ENCODE measurements at places on chromosomes 1 and 21. TPM values are rescaled to one million over a fixed set of nuclear protein-coding genes. Genes with fewer than 3 reads are reported as not detected.
A peak's percentile ranks its signal among the peaks of the same experiment; 100 is the strongest.

- DNase-seq = no peak
Measured at GRCh38 chr1:23515905-23516304, 15.1 kb downstream of the E2F2 start.

GRCh38 chr1:230176871-230177411, 109.9 kb downstream of the GALNT2 start:
- DNase-seq = no peak

GRCh38 chr1:230160957-230161771, 94.1 kb downstream of the GALNT2 start:
- no peak for DNase-seq

GRCh38 chr1:229124520-229125124, 146.3 kb upstream of the RAB4A start:
- DNase-seq = peak; percentile 70

DNA sequence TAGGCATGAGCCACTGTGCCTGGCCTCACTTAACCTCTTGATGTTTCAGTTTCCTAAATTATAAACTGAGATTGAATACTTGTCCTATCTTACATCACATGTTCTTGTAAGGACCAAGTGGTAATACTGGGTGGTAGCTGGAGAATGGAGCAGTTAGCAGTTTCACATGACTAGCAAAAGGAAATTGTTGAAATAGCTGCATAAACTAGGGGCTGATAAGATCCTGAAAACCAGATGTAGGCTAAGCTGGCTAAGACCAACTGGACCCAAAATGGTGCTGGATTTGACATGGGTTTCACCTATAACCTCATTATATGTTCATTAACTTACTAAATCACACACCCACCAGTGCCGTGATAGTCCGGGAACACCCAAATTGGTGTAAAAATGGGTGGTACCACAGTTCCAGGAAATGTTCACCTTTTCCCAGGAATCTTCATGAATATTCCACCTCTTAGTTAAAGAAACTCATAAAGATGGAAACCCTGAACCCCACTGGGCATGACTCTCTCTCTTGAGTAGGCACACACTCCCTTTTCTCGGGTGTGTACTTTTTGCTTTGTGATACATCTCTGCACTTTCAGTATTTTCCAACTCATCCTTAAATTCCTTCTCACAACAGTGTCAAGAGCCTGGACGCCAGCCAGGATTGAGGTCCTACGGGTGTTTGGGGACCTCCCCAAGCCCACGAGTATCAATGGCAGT, at the start of gene PAPPA2:
TSS of gene PAPPA2 (plus strand) at position 502 of the 705 bp plus-strand sequence. CDS start 93,148 bp downstream, outside the sequence.
- DNase-seq = no peak

DNA sequence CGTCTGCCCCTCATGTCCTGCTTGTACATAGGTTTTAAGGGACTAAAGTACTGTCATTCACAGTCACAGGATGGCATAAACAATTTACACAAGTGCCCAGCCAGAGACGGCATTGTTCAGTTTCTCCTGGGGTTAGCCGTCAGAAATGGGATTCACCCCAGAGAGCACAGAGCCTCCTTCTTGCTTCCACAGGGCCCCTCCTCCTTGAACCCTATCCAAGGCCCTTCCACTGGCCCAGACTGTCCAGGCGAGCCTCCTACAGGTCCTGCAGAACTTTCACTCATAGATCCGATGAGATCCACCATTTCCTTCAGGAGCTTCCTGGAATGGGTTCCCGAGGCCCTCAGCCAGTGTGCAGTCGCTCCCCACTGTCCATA, 10.0 kb downstream of the AVPR1B start:
- no peak for DNase-seq

- no peak for DNase-seq
Measured at GRCh38 chr1:165354739-165355138, 1.8 kb downstream of the LMX1A start.

DNA sequence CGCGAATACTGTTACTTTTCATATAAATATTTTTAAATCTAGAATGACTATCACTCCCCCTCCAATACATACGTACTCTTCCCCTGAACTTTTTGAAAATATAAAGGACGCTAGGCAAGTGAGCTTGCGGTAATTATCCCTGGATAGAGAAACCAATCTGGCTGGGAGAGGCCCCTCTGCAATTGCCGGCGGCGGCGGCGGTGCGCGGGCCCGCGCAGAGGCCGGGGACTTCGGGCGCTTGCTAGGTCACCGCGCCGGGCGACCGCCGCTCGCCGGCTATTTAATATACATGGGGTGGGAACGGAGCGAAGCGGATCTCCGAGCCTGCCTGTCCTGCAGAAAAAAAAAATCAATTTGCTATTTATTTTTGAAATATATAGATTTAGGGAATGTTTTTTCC, 416.3 kb upstream of the ESRRG start:
- DNase-seq = no peak

GRCh38 chr1:169999331-169999741, 75.2 kb downstream of the KIFAP3 start:
- DNase-seq = no peak

GRCh38 chr1:181801617-181802016, 259.9 kb downstream of the ZNF648 start:
- no peak for DNase-seq

- peak; percentile 87 for DNase-seq
Measured at GRCh38 chr1:204431310-204432184, 19.9 kb upstream of the PPP1R15B start.

GRCh38 chr1:242454262-242455051, 70.0 kb downstream of the PLD5 start:
- peak; percentile 32 for DNase-seq

DNA sequence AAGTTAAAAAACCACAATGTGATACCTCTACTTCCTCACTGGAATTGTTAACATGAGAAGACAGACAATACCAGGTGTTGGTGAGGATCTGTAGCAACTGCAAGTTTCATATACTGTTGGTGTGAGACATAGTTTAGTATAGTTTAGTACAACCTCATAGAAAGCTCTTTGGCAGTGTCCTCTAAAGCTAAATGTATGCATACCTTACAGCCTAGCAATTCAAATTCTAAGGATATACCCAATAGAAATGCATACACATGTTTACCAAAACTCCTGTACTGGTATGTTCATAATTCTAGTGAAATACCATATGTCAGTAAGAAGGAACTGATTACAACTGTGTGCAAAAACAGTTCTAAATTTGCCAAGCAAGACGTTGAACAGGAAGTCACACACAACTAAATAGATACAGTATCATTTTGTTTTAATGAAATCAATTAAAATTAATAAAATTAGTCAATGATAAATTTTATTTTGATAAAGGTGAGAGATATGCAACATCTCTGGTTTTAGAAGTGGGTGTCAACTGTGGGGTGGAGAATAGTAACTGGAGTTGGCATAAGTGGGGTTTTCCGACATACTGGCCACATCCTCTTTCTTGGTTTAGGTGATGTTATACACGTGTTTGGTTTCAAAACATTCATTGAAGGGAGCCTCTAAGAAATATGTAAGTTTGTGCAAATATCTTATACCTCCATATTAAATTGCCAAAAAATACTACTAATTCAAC, 450.7 kb downstream of the PTPRC start:
- DNase-seq = no peak

DNA sequence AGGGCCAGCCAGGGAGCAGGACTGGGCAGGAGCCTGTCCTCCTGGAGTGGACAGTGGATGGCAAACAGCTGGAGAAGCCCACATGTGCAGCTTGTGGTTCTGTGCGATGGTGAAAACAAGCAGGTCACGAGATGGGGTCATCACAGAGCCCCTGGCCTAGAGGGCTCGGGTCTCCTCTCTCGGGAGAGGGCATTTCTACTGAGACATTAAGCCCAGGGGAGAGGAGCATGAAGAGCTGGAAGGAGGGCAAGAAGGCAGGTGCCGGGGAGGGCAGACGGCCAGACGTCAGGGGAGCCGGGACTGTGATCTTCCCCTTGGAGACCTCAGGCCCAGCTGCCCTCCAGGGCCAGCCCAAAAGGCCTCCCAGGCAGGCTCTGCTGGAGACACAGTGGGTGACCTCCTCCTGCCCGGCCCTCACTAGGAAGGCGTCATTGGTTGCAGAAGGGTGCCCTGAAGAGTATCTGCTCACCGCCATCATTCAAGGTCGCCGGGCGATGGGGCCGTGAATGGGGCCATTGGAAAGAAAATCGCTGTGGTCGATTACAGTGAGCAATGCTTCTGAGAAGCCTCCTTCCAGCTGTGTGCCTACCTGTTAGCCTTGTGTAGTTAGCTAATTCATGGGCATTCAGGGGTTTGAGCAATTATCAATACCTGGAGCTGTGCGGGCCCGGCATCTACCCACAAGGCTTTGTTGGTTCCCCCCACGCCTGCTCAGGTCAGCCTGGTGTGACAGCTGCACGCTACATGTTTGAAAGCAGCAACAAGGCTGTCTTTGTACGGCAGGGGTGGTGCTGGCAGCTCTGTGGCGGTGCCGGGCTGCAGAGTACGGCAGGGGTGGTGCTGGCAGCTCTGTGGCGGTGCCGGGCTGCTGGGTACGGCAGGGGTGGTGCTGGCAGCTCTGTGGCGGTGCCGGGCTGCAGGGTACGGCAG, 72.3 kb upstream of the ACTRT2 start:
- no peak for DNase-seq

GRCh38 chr1:50559421-50559820, 136.2 kb upstream of the DMRTA2 start:
- no peak for DNase-seq

DNA sequence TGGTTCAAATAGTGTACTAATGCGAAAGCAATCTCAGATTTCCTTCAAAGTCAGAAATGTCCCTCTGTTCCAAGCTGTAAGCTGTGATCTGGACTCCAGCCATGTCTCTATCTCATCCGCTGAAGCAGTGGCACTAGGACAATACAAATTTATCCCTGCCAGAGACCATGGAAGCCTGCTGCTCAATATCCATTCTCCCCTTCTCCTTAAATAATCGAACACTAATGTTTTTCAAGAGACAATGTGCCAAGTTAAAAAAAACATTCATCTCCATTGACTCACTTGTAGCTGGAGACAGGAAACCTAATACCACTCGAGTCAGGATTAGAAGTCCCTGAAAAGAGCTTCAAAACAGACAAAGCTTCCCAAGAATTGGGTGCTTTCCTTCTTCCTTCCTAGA, 38.5 kb upstream of the PGBD5 start:
- no peak for DNase-seq

Gene AMY1B
- total RNA-seq = not detected

Gene TMEM61
- total RNA-seq = 0.45 TPM

Gene XCL1
- total RNA-seq = not detected

Gene HMCN1
- 0.02 TPM for total RNA-seq

Gene SH3D21
- 13.2 TPM for total RNA-seq

Gene MMP23B
- total RNA-seq = 1.9 TPM

Gene SPOCD1
- 8.4 TPM for total RNA-seq
